Stimulated activated CD4-positive, alpha-beta T cell treated with anti-CD3 and anti-CD28 coated beads, TNF-alpha, amount 100 ng/mL, for 24 hours (primary cell): ENCODE measurements at places on chromosomes 7 and 10.

GRCh38 chr7:149741629-149742028, 31.8 kb downstream of the ZNF467 start:
- no peak for DNase-seq

- no peak for DNase-seq
Measured at GRCh38 chr10:90047243-90047729, 345.9 kb downstream of the KIF20B start.

DNA sequence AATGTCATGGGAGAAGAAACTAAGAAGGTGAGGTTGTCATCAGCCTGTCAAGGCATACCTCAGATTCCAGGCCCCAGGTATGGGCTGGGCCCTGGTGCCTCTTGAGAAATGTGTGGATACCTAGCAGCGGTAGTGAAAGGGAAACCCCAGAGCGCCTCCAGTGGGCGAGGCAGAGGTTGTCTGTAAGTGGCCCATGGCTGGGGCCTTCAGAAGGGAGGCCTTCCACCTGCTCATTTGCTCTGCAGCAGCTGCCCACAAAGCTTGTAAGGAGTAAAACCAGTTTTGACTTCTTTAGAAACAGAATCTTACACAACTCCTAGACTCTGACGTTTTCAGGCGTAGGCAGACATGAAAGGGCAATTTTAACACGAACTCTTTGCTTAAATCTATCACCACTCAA, 509.9 kb downstream of the PARD3 start:
- no peak for DNase-seq

GRCh38 chr7:22195397-22196172, 161.4 kb downstream of the RAPGEF5 start:
- no peak for DNase-seq

DNA sequence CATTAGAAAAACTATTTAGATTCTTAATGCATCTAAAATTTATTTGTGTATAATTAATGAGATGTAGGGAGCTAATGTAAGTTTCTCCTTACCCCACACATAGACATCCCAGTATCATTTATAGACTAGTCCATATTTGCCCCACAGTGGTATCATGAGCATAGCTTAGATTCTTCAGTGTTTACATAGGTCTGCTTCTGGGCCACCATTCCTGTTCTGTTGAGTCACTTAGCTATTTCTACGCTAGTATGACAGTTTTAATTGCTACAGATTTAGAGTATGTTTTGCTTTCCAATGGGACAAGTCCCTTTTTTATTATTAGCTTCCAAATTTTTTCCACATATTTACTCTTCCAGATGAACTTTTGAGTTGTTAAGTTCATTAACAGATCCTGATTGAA, 69.4 kb downstream of the MCMBP start:
- no peak for DNase-seq

- no peak for DNase-seq
Measured at GRCh38 chr10:126734967-126735366, 64.5 kb upstream of the C10orf90 start.
